ENCODE measurements at places on chromosomes 3 and 15.

GRCh38 chr3:64188810-64189560, 36.3 kb downstream of the PRICKLE2 start:
- DNase-seq: no peak

DNA sequence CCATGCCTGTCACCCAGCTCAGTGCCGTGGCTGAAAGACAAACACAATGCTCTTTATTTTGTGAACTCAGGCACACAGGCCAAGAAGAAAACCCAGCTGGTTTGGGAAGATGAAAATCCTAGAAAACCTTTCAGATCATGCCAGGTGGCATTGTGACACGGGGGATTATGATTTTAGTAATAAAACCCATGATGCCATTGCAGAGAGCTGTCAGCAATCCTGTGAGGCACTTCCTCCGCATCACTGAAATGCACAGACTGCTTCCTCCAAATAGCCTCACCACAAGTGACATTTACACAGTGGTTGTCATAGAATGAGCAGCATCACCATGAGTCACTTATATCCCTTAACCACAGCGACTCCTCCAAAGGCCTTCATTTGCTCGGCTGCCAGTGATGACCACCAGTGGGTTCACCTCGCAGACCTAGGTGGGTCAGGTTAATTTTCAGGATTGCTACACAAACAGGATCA, 22.7 kb downstream of the ABHD6 start:
- no peak for DNase-seq

DNA sequence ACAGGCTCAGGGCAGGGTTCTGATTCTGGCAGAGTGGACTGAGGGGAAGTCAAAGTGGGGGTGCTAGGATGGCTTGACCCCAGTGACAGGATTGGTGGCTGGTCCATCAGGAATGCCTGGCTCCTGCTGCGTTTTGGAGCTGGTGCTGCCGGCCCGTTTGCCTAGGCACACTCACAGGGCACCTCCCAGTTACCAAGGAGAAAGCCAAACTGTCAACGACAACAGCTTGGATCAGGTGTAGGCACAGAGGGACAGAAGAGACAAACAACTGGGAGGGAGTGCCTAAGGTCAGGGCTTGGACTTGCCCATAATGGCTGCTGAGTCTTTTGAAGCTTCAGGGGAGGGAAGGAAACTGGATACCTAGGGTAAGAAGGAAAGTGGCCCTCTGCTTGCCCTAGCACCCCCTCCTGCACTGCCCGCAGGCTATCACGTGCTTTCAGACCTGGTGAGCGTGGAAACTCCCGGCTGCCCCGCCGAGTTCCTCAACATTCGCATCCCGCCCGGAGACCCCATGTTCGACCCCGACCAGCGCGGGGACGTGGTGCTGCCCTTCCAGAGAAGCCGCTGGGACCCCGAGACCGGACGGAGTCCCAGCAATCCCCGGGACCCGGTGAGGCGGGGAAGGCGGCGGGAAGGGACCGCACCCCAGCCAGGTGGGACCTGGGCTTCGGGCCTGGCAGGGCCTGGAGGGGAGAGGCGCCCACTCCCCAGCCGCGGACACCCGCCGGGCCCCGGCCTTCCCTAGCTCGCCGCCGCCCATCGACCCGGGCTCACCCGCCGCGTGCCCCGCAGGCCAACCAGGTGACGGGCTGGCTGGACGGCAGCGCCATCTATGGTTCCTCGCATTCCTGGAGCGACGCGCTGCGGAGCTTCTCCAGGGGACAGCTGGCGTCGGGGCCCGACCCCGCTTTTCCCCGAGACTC, 5.1 kb downstream of the DUOX1 start:
- peak; percentile 27 for DNase-seq

- DNase-seq: no peak
These were observed 99.4 kb downstream of the DHX36 start for GRCh38 chr3:154224866-154225265.

DNA sequence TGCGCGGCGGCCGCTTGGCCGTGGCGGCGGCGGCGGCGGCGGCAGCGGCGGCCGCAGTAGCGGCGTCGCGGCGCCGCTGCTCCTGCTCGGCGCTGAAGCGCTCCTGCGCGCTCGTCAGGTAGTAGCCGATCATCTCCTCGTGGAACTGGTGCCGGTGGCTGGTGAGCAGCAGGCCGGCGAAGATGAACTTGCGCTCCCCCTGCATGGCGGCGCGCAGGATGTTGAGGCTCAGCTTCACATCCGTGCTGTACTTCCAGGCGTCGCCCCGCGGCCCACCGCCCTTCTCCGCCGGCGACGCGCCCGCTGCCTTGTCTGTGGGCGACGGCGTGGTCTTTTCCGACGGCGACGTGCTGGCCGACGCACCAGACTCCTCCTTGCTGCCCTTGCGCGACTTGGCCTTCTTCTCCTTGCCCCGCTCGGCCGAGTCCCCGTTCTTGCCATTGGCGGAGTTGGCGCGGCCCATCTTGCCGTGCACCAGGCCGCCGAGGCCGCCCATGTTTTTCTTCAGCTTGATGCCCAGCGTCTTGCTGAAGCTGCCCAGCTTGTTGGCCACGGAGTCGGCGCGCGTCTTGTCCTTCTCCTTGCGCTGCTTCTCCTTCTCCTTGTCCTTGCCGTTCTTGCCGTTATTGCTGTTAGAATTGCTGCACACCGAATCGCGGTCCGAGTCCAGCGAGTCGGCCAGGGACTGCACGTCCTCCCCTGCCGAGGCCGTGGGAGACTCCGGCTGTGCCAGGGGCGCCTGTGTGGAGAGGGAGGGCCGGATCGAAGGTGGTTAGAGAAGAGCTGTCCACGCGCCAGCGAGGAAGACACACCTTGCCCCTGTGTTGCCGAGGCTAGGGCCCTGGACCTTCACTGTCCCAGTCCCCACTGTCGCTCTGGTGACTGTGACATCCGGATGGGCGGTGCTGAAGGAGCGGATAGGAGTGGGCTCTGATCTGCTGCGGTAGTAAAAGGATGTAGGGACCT, 157.6 kb downstream of the KLF13 start:
- DNase-seq: peak; percentile 32

- DNase-seq: no peak
These were observed 123.8 kb upstream of the PHLDB2 start for GRCh38 chr3:111735243-111735758.

DNA sequence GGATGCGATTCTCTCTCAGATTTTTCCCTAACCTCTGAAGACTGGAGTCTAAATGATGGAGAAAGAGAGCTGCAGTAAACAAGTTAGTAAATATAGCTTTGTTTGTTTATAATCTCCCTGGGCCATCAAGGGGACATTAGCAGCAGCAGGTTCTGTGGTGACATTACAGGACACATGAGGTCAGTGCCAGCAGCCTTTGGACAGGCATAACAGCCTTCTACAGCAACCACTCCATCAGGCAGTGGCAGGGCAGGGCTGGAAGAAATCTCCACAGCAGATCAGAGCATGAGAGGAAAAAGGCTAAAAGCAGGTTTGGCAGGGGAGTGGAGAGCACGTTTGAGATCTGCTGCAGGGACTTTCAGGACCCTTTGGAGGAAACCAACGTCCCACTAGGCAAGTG, 127.6 kb upstream of the ACP3 start:
- no peak for DNase-seq

GRCh38 chr3:98272126-98272525, 8.1 kb downstream of the OR5H6 start:
- DNase-seq: no peak

DNA sequence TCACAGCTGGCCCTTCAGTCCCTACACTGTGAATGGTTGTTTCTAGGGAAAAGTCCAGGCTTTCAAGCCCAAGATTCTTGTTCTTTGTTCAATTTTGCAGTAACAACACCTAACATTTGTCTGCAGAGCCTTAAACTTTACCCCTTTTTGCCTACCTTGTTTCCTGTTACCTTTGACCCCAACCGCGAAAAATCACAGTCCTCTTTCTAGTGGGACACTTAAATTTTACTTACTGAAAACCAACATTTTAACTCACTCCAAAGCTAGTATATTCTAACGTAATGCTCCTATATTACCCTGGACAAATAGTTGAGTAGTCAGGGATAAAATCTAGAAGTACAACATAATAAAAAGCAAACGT, 649 bp upstream of the PIK3CB start:
- DNase-seq: no peak

DNA sequence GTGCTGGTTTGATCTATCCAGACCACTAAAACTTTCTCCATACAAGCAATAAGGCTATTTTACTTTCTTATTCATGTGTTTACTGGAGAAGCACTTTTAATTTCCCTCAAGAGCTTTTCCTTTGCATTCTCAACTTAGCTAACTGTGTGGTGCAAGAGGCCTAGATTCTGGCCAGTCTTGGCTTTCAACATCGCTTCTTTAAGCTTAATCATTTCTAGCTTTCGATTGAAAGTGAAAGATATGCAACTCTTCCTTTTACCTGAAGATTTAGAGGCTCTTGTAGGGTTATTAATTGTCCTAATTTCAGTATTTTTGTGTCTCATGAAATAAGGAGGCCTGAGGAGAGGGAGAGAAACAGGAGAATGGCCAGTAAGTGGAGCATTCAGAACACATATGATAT, 234.8 kb upstream of the GADL1 start:
- no peak for DNase-seq

DNA sequence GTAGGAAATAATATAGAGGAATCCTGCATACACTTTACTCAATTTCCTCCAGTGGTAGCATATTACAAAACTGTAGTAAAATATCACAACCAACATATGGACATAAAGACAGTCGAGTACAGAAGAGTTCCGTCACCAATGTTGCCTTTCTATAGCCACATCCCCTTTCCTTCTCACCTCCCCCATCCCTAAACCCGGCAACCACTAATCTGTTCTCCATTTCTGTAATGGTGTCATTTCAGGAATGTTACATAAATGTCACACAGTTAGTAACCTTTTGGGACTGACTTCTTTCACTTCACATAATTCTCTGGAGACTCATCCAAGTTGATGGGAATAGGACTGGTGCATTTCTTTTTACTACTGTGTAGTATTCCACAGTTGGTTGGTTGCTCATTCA, 41.4 kb upstream of the ATG7 start:
- no peak for DNase-seq

- no peak for DNase-seq
These were observed 253.3 kb downstream of the TBC1D5 start for GRCh38 chr3:17489139-17489538.

GRCh38 chr3:71725271-71725991, at the start of gene EIF4E3:
Gene EIF4E3, minus strand, starts transcription at chr3:71725402. Its CDS starts 35 bp downstream, at chr3:71725367.
- DNase-seq: no peak

GRCh38 chr3:171453180-171453886, 6.9 kb downstream of the TNIK start:
- no peak for DNase-seq

DNA sequence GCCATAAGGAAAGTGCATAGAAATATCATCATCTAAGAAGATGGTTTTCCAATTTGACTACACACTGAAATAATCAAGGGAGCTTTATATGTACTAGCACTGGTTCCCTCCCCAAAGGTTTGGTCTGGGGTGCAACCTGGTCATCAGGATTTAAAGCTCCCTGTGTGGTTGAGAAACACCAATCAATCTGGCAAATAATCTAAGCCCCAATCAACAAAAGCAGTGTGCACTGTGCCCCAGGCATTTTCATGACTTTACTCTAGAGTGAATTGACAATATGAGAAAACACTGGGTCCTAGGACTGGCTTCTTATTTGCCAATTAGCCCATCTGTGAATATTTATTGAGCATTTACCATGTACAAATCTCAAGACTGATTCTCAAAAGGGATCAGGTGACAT, 255.1 kb downstream of the MEIS2 start:
- no peak for DNase-seq

- no peak for DNase-seq
These were observed 19.4 kb downstream of the RIOX2 start for GRCh38 chr3:97952872-97953271.

DNA sequence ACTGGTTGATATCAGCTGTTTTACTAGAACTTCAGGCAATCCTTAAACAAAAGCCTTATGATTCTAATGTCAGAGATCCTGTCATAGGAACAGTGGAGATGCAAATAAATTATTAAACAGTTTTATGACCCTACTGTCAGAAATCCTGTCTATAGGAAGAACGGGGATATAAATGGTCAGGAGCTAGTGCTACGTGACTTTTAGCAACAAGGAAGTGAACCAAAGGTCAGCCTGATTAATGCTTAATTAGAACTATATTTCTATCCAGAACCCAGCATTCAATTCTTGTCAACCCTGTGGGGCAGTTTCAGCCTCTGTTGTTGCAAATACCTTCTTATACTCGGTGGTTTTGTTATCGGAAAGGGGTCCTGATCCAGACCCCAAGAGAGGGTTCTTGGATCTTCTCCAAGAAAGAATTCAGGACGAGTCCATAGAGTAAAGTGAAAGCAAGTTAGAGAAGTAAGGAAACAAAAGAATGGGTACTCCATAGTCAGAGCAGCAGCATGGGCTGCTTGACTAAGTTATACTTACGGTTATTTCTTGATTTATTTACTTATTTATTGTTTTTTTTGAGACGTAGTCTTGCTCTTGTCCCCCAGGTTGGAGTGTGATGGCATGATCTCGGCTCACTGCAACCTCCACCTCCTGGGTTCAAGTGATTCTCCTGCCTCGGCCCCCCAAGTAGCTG, 59.9 kb upstream of the RNU6-1 start:
- DNase-seq: no peak

DNA sequence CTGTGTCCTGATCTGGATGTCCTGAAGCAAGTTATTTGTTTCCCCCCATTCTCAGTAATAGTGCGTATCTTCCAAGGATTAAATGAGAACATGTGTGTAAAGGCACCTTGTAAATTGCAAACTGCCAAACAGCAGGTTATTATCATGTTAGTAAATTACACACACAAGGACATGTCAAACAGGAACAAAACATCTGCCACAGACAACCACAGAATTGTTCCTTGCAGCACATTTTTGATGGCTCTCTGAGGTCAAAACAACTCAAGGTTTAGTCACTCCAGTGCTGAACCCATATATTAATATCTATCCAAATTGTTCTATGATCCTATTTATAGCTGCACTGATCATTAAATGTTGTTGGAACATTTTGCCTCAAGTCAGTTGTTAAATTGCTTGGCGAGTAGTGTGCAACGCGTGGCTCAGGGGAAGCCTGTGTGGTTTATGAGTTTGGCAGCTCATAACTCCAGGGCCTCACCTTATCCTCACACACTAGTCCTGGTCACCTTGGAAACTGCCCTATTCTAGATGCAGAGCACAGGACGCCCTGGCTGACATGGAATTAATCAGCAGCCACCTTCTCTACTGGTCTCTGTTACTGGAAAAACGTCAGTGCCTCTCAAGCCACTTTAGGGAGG, 46.3 kb upstream of the CDV3 start:
- no peak for DNase-seq

DNA sequence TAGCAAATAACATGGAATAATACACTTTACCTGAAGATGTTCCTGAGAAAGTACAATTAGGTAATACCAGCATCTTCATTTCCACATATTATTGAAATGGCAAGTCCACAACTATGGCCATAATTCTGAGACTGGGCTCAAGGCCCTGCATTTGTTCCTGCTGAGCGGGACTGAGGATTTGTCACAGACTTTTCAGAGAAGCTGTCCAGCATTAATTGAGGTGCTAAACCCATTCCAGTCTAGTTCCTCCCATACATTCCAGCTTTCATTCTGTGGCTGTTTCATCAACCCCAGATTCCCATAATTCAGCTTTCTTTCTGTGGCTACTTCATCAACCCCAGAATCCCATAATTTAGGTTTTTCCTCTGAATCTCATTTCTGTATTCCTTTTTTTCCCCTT, 293.4 kb upstream of the GBE1 start:
- DNase-seq: no peak
